ENCODE measurements at places on chromosomes 5 and 9.
A peak's percentile ranks its signal among the peaks of the same experiment; 100 is the strongest.

GRCh38 chr9:122086873-122087272 lies 6.2 kb downstream of the TTLL11 start:
- no peak for DNase-seq

GRCh38 chr5:56705217-56705616 lies 110.1 kb upstream of the MAP3K1 start:
- no peak for DNase-seq

GRCh38 chr9:76759732-76760131 lies 4.5 kb upstream of the PCA3 start:
- no peak for DNase-seq

- peak; percentile 46 for DNase-seq
These were observed 85.4 kb upstream of the CPEB4 start for GRCh38 chr5:173802670-173803165.
